Activated naive CD4-positive, alpha-beta T cell treated with anti-CD3 and anti-CD28 coated beads, Interleukin-2, amount 50 U/mL, for 72 hours (primary cell): ENCODE measurements at places on chromosomes 16 and 17. TPM values are rescaled to one million over a fixed set of nuclear protein-coding genes. Genes with fewer than 3 reads are reported as not detected.

DNA sequence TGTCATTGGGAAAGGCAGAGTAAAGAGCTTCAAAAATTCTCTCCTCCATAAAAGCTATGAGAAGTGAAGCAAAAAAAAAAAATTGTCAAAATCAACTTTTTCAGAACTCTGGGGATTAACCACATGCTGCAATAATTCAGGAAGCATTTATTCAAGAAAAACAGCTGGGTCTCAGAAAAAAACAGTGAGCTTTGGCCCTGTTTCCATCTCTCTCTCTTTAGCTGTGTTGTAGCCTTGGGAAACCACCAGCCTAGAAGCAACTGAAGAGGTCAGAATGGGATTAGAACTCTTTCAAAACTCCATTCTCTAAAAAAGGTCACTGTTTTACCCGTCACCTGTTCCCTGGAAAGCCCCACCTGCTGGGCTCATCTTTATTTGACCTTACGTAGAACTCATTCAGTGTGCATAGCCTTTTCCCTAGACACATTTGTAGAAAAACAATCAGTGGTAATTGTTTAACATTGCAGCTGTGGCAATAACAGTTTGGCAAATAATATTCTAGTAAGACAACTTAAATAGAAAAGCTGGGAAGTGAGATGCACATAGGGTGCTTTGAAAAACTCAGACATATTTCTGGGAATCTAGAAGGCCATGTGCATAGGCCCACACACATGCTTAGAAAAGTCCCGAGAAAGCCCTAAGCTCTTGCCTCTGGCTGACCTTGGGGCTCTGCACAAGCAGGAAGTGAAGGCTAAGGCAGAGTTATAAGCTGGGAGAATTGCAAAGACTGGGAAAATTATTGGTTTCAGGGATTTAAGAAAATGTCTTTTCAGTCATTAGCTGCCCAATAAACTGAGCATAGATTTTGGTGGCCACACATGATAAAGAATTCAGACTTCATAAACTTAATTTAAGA is 18.0 kb downstream of the SLC5A11 start:
- DNase-seq: no peak

- no peak for DNase-seq
Observed at GRCh38 chr16:23024044-23024443, 125.2 kb downstream of the USP31 start.

MYH13 gene
- not detected for total RNA-seq

CA5A gene
- not detected for total RNA-seq

DNA sequence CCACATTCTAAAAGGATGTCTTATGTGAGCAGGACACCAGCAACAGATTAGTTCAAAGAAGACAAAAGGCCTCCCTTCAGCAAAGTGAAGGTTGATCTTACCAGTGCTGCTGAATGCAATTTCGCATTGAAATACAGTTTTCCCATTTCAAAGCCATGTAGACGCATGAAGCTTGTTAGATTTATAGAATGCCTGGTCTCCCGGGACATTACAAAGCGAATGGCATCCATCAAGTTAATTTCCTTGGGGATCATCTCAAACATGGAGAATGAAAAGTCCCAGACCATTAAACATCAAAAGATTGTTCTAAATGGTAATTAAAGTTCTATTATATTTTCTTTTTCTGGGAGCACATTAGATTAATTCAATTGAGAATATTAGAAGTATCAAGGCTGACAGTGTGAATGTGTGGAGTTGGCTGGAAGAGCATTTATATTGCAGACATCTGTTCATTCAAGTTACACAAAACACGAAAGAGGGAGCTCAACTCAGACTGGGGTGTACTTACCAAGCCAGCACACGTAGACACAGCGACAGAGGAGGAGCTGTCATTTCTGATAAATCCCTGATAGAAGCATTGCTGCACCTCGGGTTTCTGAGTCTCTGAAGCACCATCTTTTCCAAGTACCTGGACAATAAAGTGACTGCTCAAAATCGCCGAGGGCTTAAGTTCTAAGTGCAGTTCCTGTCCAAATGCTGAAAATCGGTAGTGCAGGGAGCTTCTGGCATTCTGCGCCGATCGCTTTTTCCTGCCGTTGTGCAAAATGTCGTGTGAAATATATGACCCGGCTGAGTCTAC is 3.8 kb downstream of the ADAMTS18 start:
- no peak for DNase-seq

DNA sequence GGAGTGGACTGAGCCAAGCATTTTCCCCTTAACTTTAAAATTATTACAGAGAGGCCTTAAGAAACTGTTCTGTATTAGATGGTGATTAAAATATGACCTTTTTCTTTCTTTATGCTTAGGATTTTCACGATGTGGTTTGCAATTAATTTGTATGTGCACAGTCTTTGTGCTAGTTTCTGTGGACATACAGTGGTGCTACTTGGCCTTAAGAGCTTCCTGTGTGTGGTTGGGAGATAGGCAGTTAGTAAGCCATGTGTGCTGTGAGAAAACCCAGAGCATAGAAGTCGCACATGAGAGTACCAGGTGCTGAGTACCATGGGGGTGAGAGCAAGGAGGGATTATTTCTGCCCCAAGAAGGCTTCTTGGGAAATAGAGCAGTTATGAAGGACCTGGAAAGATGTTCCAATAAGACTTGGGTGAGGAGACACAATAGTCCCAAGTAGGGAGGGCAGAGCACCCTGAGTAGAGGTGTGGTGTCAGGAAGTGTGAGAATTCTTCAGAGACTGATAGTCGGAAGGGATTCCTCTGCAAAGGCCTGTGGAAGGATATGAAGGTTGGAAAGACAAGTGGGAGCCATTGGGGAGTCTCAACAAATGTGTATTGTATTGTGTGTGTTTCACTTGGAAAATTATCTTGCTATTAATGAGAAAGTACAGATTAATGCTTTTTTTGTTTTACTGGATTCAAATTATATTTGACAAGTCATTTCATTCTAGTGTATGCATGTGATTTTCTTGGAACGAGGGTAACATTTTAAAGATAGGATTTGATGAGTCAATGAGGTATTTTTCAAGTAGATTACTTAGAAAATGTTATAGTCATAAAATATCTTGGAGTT is 239.9 kb downstream of the PRKCA start:
- no peak for DNase-seq

BIRC5 gene
- 87.4 TPM for total RNA-seq

GRCh38 chr17:68085771-68086381 is 50.3 kb downstream of the KPNA2 start:
- DNase-seq: no peak

- DNase-seq: no peak
Observed at GRCh38 chr17:39738983-39739884, 1.5 kb downstream of the GRB7 start.

DNA sequence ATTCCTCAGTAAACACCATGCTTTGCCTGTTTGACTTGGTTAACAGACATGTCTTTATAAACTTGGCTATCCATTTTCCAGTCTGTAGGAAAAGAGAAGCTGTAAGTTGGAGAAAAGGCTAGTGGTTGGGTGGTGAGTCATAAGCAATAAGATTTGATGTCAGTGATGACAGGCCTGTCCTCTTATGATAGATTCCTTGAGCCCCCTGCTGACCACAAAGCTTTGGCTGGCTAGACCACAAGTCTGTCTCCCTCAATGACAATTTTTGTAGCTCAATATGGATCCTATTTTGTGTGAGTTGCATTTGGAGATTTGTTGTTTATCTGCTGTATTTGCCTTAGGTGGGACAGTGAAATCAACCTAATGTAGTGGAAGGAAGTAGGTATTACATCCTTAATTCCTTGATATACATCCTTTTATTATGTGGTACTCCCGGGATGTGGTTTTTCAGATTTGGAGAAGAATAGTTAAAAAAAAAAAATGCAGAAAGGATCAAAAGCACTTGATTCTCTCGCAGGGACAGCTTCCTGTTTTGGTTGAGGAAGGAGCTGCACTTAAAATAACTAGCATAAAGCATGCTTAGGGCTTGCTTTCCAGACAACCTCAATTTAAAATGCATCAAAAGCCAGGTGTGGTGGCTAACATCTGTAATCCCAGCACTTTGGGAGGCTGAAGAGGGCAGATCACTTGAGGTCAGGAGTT is 67.4 kb downstream of the SIAH1 start:
- DNase-seq: no peak

DNA sequence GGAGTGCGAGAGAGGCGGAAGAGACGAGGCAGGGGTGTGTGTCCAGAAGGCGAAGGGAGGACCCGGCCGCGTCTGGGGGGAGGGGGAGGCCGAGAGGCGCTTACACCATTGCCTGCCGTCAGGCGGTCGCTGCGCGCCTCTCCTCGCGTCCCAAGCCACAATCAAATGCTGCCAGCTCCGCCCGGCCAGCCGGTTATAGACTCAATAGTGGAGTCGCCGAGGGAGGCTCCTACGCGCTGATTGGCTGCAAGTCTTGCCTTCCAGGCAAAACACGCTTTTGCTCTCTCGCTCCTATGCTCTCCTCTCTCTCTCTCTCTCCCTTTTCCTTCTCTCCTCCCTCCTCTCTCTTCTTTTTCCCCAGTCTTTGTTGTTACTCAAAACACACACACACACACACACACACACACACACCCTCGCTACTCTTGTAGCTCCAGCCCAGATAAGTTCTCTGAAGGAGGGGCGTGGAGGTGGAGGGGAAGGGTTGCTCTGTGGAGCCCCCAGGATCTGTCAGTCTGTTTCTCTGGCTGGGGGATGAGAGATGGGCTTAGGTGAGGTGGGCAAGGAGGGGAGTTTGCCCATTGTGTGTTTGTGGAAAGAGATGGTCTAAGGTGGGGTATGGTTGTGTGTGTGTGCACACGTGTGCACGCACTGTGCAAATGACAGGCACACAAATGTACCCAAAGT is at the start of gene DLX3:
Gene DLX3 (minus strand): TSS at position 170 of the 684 bp plus-strand sequence. CDS start 226 bp downstream, outside the sequence.
- DNase-seq: peak; percentile 58

OSGIN1 gene
- total RNA-seq: 0.87 TPM

- DNase-seq: peak; percentile 53
Observed at GRCh38 chr17:62064791-62065563, at the start of gene MED13. Gene MED13 (minus strand): TSS chr17:62065278. CDS start chr17:62065205, 73 bp downstream.

CBX2 gene
- 2.8 TPM for total RNA-seq

GRCh38 chr17:66945147-66945835 is 19.2 kb upstream of the CACNG4 start:
- DNase-seq: no peak

GRCh38 chr17:82353484-82353883 is 5.6 kb upstream of the TEX19 start:
- DNase-seq: no peak

DNA sequence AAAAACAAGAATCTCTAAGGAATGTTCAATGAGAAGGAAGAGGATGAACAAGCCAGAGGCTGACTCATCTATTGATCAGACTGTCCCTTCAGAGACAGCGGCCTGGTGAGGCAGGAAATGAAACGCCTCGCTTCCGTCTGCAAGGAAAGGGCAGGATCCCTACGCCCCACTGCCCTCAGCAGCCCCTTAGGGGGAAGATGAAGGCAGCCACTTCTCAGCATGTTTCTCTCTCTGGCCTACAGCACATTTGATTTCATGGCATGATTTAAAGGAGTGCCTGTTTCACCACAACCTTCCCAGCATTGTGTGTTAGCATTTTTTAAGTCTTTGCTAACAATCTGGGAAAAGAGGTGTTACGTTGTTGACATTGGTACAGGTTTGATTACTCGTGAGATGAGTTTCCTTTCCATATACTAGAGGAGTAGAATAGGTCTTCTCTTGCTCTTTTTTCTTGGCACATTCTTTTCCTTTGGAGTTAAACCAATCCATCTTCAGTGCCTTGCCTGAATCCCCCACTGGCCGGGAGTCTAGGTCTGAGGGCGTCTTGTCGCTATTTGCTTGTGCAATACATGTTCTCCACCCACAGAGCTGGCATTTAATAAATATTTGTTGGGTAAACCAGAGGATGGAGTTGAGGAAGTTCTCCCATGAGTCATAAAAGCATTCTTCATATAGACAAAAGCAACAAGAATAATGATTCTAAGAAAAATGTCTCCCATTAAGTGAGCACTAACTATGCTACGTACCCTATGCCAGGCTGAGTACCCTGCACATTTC is 47.4 kb downstream of the RBFOX3 start:
- no peak for DNase-seq

CYB561 gene
- 2.7 TPM for total RNA-seq

PRDM7 gene
- total RNA-seq: not detected

DNA sequence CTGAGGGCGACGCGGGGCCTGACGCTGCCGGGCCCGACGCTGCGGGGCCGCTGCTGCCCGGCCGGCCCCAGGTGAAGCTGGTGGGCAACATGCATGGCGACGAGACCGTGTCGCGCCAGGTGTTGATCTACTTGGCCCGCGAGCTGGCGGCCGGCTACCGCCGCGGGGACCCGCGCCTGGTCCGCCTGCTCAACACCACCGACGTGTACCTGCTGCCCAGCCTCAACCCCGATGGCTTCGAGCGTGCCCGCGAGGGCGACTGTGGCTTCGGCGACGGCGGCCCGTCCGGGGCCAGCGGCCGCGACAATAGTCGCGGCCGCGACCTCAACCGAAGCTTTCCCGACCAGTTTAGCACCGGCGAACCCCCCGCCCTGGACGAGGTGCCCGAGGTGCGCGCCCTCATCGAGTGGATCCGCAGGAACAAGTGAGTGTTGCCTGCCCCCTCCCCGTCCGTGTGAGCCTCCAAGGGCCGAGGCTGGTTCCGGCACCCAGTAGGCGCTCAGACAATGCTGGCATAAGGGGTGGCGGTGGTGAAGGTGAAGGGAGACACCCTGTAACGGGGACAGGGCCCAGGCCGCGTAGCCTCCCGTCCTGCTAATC is 676 bp downstream of the CPD start:
- DNase-seq: peak; percentile 33

- peak; percentile 86 for DNase-seq
Observed at GRCh38 chr17:42744283-42744805, 496 bp downstream of the EZH1 start.

GRCh38 chr16:66442502-66443268 is 15.6 kb downstream of the BEAN1 start:
- DNase-seq: no peak

DCXR gene
- 128 TPM for total RNA-seq

CRYM gene
- total RNA-seq: not detected

DNA sequence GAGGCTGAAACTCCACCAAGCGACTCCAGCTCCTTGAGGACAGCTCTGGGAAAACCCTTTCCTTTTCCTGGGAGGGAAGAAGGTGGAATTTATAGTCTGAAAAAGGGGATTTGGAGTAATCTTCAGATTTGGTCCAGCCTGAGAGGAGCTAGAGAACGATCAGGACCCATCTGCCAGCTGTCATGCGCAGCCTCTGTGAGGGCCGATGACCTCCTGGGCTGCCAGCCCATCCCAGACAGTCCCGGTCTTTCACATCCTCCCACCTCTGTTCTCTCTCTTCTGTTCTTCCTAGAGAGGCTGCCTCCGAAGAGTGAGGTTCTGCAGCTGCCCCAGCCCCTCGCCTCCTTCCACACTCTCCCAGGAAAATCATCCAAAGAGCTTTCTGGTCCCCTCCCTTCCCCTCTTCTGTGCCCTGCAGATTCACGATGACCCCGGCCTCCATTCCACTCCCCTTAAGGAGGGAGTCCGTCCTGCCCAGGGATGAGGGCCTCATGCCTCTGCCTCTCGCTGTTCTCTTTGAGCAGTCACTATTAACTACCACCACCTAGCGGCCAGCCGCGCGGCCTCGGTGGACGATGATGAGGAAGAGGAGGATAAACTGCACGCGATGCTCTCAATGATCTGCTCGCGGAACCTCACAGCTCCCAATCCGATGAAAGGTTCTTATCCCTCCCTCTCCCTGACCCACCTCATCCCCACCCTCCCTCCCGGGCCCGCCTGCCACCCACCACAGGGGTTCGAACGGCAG is 29.6 kb downstream of the SGSM2 start:
- DNase-seq: no peak

GRCh38 chr17:18970582-18971480 is 18.9 kb downstream of the SLC5A10 start:
- DNase-seq: no peak

- DNase-seq: no peak
Observed at GRCh38 chr16:24463196-24463945, 76.0 kb upstream of the RBBP6 start.
